ENCODE measurements at places on chromosomes 13 and 19. TPM values are rescaled to one million over a fixed set of nuclear protein-coding genes. Genes with fewer than 3 reads are reported as not detected.

DNA sequence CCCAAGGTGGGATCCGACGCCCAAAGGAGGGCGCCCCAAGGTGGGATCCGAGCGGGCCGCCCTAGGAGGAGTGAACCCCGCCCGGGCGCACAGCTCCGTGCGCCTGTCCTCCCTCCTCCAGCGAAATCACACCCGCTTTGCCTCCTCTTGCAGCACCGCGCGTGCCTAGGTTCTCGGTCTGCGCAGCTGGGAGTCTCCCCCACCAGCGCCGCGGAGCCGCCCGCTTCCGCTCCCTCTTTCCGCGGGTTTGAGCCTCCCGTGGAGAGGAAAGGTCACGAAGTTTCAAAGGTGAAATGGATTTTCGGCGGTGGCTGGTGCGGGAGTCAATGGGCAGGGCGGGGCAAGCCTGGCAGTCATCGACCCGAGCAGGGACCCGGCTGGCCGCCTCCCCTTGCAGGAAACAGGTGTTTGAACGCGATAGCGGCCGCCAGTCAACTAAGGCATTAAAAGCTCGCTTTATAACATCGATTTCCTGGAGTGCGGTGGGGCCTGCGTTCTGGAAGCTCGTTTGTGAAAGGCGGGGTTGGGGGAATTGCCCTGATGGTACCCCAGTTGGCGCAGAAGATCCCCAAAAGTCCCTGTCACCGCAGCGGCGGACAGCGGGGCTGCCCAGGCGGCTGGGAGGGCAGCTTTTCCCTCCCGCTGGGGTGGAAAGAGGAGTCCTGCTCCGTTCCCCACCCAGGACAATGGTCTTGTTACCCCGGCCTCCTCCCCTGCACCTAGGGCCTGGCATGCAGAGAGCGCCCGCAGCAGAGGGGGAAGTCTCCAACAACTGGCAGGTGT is 9.0 kb upstream of the SOX1 start:
- DNase-seq: no peak

Gene LAIR1
- not detected for polyA plus RNA-seq

GRCh38 chr13:112980434-112980833 is 11.4 kb downstream of the MCF2L start:
- no peak for DNase-seq

GRCh38 chr19:31268751-31269383 is 80.4 kb downstream of the TSHZ3 start:
- DNase-seq: no peak

Gene CLIP3
- 14.7 TPM for polyA plus RNA-seq

GRCh38 chr19:44749292-44749691 is 784 bp downstream of the BCL3 start:
- no peak for DNase-seq

- no peak for DNase-seq
Measured at GRCh38 chr13:44437356-44438233, 64.0 kb downstream of the SERP2 start.

- no peak for DNase-seq
Measured at GRCh38 chr19:39553082-39553652, 13.2 kb upstream of the EID2 start.

- no peak for DNase-seq
Measured at GRCh38 chr13:42258747-42259146, 13.2 kb upstream of the AKAP11 start.

DNA sequence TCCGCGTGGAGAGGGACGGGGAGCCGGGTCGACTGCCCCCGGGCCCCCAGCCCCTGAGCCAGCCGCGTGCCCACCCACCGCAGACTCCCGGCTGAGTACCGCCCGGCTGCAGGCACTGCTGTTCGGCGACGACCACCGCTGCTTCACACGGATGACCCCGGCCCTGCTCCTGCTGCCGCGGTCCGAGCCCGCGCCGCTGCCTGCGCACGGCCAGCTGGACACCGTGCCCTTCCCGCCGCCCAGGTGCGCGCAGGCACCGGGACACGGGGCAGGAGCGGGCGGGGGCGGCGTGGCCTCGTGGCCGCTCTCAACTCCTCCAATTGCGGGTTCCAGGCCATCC is 1.6 kb downstream of the AMH start:
- no peak for DNase-seq

DNA sequence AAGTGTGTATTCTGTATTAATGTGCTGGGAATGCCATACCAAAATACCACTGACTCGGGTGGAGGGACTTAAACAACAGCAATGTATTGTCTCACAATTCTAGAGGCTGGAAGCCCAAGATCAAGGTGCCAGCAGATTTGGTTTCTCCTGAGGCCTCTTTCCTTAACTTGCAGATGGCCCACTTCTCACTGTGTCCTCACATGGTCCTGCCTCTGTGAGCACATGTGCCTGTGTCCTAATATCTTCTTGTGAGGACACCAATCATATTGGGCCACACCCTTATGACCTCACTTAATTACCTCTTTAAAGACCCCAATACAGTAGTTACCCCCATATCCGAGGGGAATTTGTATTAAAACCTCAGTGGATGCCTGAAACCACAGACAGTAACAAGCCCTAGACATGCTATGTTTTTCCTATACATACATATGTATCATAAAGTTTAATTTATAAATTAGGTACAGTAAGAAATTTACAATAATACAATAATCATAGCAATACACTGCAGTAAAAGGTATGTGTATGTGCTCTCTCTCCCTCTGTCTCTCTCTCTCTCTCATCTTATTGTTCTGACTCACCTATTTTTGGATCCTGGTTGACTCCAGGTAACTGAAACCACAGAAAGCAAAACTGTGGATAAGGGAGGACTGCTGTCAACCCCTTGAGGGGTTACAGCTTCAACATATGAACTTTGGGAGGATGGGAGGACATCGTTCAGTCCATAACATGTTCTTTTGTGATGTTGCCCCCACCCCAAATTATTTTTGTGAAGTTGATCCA is 174.3 kb downstream of the IRS2 start:
- DNase-seq: no peak

Gene C5AR2
- polyA plus RNA-seq: 0.01 TPM

Gene ZNF223
- polyA plus RNA-seq: 2.1 TPM

All from BJ (cell line).